ENCODE measurements at places on chromosomes 1 and 21.

GRCh38 chr1:229190057-229190575 is 80.8 kb upstream of the RAB4A start:
- DNase-seq = no peak

- DNase-seq = no peak
Measured at GRCh38 chr1:28416509-28417194, 47.1 kb downstream of the PHACTR4 start.

GRCh38 chr1:89912073-89912472 is 82.8 kb upstream of the ZNF326 start:
- DNase-seq = no peak

- no peak for DNase-seq
Measured at GRCh38 chr1:71774705-71775104, 507.6 kb downstream of the NEGR1 start.

DNA sequence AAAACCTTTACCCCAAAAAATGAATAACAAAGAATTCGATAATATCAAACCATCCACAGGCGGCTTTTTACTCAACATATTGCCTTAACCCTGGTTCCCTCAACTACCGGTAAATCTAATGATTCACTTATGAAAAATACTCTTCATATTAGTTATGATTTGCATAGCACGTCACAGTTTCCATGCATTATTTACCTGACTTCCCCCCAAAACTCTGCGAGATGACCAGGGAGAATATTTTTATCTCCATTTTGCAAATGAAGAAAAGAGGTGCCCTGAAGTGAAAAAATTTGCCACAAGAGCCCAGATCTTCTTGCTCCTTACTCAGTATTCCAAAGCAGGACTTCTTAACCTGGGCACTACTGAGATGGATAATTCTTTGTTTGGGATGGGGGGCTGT is 2.9 kb downstream of the JAK1 start:
- no peak for DNase-seq

DNA sequence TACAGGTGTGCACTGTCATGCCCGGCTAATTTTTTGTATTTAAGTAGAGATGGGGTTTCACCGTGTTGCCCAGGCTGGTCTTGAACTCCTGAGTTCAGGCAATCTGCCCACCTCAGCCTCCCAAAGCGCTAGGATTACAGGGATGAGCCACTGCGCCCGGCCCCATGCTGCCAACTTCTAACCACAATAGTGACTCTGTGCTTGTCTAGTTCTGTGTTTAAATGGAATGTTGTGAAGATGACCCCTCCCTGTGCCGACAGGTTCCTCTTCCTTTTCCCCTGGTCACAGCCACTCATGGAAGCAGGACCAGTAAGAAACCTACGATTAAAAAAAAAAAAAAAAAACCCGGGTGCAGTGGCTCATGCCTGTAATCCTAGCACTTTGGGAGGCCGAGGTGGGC is 4.7 kb downstream of the MAP1LC3C start:
- DNase-seq = no peak

DNA sequence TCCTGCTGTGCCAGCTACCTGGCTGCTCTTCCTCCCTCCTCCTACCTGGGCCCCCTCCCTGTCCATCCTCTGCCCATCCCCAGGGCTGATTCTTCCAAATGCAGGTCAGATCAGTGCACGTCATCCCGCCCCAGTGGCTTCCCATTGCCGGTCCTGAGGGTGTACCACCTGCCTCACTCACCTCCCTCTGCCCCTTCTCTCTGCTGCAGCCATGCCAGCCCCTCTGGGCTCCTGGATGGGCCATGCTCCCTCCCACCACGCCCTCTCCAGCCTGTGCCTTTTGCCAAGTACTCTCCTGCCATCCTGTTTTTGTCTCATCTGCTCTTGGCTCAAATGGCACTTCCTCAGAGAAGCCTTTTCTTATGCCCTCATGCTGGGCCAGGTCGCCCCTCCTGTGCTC is 95.8 kb downstream of the ARHGEF10L start:
- no peak for DNase-seq

DNA sequence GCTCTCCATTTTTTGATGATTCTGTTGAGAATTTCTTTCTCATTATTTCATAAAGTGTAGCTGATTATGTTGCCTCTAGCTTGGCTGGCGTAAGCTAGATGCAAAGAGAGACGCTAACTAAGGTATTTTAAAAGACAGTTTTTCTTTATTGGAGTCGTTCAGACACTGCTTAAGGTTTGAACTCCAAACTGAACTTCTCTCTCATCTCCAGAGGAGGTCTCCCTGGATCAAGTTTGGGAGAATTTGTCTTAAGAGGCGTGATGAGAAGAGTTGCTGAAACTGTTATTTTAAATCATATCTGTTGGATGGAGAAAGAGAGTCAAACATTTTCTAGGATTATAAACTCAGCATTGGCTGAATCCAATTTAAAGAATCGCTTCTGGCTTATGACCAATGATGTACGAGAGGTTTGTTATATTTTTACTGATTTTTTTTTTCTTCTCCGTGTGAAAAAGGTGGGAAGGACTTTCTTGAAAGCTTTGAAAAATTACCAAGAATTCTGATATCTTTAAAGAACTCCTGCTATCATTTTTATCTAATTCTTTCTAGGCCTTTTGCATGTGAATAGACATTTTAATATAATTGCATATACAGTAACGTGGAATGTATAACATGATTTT is 34.0 kb downstream of the MAP3K7CL start:
- no peak for DNase-seq

DNA sequence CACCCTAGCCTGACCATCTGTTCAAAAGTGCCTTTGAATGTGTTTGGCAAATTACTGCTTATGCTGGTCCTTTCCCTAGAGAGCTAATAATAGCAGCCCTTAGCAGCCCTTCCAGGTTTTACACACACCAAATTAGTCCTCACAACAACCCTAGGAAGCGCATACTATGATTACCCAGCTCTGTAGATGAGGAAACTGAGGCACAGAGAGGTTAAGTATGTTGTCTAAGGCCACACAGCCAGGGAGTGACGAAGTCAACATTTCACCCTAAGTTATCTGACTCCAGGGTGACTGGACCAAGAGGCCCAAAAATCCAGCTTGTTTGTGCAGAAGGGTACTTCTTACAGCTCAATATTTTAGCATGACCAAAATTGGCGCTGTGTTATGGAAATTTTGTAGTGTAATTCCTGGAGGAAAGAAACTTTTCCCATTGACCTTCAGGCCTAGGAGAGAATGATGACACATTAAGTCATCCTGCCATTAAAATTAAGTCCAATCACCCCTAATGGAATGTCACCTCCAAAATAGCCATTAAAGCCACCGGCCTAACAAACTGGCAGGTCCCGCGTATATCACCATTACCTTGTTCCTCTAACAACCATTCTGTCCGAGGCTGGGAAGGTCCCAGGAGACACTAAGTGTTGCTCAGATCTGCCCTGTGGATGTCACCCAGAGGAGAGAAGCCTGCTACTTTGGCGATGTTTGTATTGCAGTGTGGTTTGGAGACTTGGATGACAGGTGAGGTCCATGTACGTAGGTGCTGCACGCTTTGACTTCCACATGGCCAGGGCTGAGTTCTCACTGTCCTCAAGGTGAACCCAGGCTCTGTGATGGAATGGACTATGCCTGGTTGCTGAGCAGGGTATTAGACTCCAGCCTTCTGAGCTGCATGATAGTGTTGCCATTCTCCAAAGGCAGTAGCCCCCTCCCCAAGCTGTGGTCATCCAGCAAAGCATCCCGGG is 258.3 kb downstream of the TOMM20 start:
- no peak for DNase-seq

DNA sequence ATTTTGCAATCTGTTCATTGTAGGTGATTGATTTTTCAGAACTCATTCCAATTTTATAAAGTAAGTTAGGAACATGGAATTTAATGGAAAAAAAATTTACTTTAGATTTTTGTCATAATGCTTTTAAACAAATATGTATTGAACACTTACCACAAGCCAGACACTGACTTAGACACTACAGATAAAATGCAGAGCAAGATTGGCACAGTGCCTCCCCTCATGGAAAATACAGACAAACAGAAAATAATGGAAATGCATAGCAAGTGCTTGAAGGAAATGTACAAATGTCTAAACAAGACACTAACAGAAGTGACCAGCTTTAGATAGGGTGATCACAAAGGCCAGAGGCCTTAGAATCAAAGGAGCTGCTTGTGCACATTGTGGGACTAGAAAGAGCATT is 260.5 kb upstream of the ADGRL2 start:
- no peak for DNase-seq

DNA sequence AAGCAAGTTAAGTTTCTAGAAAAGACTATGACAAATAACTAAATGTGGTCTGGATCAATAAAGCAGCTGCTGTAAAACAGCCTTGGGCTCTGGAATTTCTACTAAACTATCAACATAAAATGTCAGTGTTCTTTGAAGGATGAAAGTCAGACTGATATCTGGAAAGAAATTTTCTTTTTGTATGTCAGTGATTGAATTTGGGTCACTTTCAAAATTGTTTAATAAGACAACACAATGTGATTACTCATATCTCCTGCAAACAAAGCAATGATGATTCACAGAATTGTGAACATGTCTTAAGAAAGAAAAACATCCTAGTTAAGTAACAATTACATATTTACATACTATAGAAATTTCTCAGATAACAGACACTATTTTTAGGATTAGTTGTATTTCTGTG is 826.4 kb downstream of the PLA2G4A start:
- no peak for DNase-seq

GRCh38 chr1:67887146-67887545 is 53.9 kb upstream of the GNG12 start:
- DNase-seq = no peak

DNA sequence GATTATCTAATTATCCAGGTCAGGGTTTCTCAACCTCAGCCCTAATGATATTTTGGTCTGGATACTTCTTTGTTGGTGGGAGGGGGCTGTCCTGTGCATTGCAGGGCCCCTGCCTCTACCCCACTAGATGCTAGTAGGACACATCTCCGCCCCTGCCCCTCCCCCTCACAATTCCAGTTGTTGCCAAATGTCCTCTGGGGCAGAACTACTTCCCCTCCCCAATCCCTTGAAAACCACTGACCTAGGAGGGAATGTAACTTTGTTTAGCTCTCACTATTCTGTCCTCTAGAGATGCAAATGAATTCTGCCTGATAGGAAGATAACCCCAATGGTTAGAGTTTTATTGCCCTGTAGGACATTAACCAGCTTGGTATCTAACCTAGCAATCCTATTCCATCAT is 8.1 kb downstream of the CACNA1S start:
- DNase-seq = no peak

GRCh38 chr1:107433068-107433467 is 292.2 kb downstream of the NTNG1 start:
- no peak for DNase-seq

GRCh38 chr1:157153746-157154145 is 15.6 kb upstream of the ETV3 start:
- no peak for DNase-seq

GRCh38 chr1:200252531-200252930 is 157.3 kb downstream of the ZNF281 start:
- DNase-seq = no peak

- DNase-seq = no peak
Measured at GRCh38 chr1:93779540-93780165, 98.0 kb upstream of the BCAR3 start.

- DNase-seq = no peak
Measured at GRCh38 chr1:183694066-183694465, 41.0 kb upstream of the APOBEC4 start.

DNA sequence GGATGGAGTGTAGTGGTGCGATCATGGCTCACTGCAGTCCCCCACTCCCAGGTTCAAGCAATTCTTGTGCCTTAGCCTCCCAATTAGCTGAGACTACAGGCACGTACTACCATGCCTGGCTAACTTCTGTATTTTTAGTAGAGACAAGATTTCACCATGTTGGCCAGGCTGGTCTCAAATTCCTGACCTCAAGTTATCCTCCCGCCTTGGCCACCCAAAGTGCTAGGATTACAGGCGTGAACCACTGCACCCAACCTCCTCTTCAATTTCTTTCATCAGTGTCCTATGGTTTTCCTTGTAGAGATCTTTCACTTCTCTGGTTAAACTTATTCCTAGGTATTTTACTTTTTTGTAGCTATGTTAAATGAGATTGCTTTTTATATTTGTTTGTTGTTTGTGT is 10.7 kb upstream of the MAST2 start:
- DNase-seq = no peak

DNA sequence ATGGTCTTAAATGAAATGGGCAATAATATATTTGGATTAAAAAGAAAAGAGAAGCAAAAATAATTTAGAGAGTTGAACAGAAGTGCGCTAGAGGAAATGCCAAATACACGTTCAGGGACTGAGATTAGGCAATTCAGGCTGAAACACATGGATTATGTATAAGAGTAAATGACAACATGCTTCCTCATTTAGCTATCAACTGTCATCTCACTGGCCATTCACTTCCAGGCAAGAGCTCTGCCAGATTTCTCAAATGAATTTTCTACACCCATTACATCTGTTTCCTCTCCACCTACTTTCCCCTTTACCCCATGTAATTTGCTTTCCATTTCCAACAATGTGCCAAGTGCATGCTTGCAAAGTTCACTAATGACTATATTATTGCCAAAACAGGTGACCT is 582.4 kb downstream of the LTN1 start:
- DNase-seq = no peak

DNA sequence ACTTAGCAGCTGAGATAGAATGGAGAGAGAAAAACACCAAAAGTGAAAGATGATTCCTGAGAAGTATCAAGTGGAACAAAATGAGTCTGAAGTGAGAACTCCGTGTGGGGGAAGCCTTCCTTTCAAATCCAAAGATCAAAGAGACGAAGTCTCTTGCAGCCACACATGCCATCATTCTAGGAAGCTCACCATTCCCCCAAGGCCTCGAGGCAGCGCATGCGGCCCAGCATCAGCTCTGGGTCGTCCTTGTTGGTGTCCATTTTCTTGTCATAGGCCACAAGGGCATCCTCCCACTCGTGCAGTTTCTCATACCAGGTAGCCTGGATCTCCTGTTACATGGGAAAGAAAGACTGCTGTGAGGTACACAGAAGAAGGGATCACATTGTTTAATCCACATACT is 32.2 kb upstream of the ANGPTL7 start:
- no peak for DNase-seq

DNA sequence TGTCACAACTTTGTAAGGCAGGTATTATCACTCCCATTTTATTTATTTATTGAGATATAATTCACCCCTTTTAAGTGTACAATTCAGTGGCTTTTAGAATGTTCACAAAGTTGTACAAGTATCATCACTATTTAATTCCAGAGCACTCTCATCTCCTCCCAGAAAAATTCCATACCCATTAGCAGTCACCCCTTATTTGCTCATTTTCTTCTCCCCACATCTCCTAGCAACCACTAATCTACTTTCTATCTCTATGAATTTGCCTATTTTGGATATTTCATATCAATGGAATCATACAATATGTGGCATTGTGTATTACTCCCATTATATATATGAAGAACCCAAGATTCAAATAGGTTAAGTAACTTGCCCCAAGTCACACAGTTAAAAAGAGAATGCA is 7.0 kb downstream of the DSTYK start:
- DNase-seq = no peak

DNA sequence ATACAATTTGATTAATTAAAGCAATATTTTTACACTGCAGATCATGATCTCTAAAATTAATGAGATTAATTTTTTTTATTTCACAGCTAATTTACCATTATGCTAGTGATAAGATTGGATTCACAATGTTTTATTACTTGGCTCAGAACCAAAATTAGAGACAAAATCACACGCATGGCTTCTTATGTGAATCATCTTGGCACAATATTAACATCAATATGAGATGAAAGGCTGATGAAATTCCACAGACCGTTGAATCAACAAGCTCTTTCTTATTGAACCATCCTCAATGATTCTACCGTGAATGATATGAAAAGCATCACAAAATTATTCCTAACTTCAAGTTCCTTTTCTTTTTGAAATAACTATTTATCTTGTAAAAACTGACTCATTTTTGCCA is 544.9 kb downstream of the KCNT2 start:
- no peak for DNase-seq

All from NCI-H187 treated with DMSO at 0.1 percent for 48 hours (cell line).